ENCODE measurements at places on chromosomes 7 and 10.

- no peak for DNase-seq
Observed at GRCh38 chr10:78360284-78360683, 326.6 kb downstream of the RPS24 start.

- no peak for DNase-seq
Observed at GRCh38 chr10:86360657-86361056, 5.9 kb downstream of the GRID1 start.

DNA sequence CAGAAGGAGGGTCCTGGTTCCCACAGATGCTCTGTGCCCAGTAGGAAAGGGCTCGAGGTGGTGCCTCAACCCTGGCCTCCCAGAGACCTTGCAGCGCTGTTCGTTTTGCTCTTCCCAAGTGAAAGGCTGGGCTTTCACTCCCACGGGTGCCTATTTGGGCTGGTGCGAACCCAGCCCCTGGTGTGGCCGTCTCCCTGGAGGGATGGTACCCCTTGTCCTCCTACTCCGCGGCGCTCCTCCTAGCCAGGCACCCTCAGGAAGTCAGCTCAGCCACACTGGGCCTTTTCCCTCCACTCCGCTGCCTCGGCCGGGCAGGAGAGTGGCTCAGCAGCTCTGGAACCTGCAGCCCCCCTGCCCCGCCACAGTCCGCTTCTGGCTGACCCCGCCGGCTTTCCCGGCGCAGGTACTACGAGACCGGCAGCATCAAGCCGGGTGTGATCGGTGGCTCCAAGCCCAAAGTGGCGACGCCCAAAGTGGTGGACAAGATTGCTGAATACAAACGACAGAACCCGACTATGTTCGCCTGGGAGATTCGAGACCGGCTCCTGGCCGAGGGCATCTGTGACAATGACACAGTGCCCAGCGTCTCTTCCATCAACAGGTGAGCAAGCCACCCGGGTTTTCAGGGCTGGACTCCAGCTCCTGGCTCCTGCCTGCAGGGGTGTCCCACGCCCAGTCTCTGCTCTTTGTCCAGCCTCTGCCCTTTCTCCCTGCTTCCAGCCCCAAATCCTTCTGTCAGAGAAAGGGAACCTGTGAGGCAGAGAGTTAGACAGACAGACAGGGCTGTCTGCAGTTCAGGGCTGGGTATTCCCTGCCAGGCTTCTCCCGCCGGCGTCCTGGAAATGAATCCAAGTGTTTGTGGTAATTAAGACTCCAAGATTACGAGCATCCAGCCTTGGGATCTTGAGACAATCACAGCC, 5.2 kb downstream of the PAX2 start:
- no peak for DNase-seq

GRCh38 chr10:114779803-114780576, 41.6 kb upstream of the FHIP2A start:
- DNase-seq, result no peak

DNA sequence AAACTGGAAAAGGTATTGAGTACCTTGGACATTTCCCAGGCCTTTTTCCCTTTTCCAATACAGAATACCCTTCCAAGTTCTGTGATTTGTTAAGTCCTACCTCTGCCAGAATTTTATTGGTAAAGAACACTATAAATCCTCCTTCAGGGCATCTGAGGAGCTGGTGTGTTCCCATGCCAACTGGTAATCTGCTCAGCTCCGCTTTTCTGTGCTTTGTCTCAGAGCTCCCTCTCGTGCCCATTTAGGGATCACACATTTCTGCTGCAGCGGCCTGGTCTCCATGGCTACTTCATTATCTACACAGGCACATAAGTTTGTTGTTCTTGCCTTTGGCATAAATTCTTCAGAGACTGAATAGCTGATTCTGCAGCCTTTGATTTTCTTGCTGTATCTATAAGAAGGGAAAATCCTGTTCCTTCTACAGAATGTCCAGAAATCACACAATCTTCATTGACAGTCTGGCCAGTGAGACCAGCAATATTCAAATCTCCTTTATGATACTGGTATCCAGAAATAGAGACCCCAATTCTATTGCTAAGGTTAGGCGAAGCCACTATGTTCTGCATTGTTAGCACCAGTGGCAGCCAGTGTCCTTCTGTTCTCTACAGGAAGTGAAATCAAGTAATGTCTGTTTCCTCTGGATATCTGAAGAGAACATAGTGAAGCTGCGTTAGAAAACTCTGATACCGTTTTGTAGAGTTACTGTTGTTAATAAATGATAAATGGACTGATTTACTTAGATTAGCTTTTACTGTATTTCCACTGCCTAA, 51.9 kb downstream of the DENND11 start:
- DNase-seq, result peak; percentile 42

DNA sequence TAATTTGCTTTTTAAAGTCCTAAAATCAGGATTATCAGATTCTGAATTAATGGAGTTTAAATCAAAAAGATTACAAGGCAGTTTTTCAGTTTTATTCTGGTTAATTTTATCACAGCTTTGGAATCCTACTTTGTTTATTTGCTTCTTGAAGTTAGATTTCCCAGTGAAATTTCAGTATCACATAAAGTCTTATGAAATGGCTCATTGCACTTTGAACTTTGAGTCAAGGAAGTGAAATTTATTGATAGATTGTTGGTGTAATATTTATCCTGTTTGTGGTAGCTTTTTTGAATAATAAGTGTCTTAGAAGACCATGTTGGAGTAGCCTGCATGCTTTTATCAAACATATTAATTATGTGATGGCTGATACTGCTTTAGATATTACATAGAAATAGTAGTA, 92.6 kb downstream of the PTEN start:
- DNase-seq, result no peak

GRCh38 chr10:83673316-83673715, 466.0 kb upstream of the GHITM start:
- DNase-seq, result no peak

GRCh38 chr7:46139079-46139478, 218.0 kb upstream of the IGFBP3 start:
- DNase-seq, result no peak

DNA sequence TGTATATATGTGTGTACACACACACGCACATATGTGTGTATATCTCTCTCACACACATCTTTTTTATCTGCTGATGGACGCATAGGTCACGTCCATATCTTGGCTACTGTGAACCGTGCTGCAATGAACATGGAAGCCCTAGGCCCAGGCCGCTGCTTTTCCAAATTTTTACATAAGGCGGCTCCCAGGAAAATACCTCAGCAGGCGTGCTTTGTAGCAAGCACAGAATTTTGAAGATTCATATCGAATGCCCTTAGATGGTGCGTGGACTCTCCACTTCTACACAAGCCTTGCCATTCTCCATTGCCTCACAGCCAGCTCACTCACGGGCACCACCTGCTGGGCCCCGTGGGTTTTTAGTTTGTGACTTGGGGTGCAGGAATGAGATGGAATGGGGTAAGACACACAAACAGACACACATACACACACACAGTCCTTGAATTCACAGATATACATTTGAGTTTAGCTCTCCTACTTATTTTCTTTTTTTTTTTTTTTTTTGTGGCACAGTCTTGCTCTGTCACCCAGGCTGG, 57.9 kb upstream of the RNF32 start:
- no peak for DNase-seq

DNA sequence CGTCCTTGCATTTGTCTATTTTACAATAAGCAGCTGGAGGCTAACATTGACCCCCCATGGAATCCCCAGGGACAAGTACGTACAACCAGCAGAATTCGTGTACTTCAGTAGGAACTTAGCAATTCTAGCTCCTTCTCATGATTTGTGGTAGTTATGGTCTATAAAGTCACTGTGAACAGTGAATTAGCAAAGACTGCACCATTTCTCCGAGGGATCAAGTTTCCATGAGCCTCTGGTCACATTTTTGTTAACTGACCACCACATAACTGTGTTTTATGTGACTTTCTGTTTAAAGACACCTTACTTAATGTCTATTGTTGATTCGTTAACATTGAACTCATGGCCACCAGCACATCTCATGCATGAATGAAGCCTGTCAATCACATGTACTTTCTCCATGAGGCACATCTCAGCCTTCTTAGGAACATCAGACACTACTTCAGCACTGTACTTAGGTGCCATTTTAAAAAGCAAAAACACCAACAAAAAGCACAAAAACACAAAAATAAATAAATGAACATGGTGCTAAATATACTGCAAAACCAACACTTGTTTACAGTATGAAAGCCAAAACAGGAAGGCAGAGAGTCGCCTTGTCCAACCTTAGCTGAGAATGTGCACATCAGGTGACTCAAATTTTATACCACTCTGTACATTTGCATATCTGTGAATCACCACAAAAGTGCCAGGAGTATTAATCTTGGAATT, 9.0 kb upstream of the UCN3 start:
- no peak for DNase-seq

DNA sequence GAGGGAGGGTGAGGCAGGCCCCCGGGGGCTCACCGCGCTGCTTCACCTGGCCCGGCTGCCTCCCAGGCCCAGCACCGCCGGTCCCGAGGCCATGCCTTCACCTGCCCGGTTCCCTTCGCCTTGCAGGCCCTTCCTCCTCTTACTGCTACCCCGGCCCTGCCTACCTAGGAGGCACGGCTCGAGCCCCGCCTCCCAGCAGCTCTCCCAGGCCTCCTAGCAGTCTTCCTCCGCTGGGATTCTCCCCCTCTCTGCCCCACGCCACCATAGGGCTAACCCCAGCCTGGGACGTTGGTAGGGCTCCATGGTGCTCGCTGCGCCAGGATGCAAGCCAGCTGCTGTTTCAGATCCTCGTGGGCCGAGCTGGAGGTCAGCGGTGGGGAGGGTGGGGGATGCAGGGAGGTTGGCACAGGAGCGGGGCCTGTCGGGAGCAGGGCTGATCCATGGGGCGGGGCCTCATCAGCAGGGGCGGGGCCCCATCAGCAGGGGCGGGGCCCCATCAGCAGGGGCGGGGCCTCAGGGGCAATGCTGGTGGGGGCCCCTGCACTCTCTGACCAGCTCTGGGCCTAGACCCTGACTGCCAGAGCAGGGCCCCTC, 63.3 kb downstream of the RASGEF1A start:
- peak; percentile 19 for DNase-seq

- no peak for DNase-seq
Observed at GRCh38 chr10:43930243-43930642, 281.6 kb upstream of the ZNF32 start.

GRCh38 chr10:9228771-9229170, 1174.3 kb downstream of the GATA3 start:
- DNase-seq, result no peak

- DNase-seq, result no peak
Observed at GRCh38 chr10:34484164-34484563, 330.9 kb downstream of the PARD3 start.

Measured in hematopoietic multipotent progenitor cell treated with erythropoietin and hydrocortisone succinate and interleukin-3 and kit ligand, for 15 days (in vitro differentiated cells).